NCI-H187 (cell line): ENCODE measurements at places on chromosomes 11 and 22.

DNA sequence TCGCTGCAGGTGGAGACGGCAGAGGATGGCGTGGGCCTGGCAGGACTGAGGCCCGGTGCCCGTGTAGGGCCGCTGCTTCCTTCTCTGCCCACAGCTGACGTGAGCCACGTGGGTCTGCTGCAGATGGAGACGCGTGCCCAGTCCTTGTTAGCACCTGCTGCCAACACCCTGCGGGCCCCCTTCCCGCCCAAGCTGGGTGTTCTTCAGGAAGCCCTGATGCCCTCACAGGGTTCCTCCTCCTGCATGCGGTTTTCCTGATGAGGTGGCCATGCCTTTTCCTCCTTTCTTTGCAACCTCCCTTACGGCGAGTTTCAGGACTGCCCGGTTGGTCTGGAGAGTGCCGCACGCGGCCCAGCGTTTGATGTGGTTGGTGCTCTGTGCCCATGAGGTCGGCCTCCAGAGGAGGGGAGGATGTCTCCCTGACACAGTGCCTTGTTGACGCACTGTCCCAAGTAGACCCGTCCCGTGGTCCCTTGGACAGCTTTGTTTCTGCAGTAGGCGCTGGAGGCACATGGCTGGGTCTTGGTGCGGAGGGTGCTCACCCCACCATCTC lies 44.7 kb downstream of the AP2A2 start:
- DNase-seq = no peak

DNA sequence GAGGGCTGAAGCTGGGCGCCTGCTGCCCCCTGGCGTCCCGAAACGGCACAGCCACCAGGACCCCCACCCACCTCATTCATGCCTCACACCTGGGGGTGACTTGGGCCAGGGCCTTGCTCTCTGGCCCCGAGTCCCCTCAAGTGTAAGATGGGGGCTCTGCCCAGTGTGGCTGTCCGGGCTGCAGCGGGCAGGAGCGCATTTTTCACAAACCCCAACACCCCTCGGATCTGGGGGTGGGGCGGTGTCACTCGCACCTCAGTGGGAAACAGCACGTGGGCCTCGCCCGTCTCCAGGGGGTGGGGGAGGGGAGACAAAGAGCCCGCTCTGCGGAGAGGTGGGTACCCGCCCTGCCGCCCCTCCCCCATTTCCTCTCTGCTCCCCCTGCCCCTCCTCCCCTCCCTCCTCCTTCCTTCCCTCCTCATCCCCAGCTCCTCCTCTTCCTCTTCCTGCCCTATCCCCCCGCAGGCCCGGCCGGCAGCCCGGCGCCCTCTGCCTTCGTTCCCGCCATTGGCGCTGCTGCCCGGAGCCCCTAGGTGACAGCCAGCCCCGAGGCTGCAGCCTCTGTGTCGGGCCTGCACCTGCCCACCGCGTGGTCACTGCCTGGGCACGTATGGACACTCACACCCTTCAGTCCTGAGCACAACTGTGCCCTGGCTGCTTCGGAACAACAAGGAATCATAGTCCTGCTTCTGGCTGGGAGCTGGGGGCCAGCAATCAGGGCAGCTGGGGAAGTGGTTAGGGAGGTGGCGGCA lies 6.8 kb upstream of the CDKN1C start:
- no peak for DNase-seq

GRCh38 chr11:27215471-27216269 lies 147.3 kb downstream of the CCDC34 start:
- DNase-seq = no peak

GRCh38 chr11:36738292-36738861 lies 140.3 kb upstream of the RAG2 start:
- no peak for DNase-seq

DNA sequence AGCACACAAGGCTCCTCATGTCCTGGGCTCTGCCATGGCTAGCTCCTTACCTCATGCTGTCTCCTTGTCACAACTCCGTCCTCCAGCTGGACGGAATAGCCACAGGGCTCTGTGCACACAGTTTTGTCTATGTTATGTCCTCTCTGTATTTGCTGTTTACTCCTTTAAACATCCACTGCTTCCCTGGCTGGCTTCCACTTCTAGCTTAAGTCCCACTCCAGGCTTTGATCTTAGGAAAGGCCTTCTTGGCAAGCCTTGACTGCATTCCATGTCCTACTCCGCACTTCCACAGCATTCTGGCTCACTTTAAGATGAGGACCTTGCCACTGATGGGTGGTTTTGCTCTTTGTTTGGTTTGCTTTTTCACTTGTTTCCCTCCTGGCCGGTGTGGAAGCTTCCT lies 22.9 kb upstream of the ROBO3 start:
- no peak for DNase-seq

DNA sequence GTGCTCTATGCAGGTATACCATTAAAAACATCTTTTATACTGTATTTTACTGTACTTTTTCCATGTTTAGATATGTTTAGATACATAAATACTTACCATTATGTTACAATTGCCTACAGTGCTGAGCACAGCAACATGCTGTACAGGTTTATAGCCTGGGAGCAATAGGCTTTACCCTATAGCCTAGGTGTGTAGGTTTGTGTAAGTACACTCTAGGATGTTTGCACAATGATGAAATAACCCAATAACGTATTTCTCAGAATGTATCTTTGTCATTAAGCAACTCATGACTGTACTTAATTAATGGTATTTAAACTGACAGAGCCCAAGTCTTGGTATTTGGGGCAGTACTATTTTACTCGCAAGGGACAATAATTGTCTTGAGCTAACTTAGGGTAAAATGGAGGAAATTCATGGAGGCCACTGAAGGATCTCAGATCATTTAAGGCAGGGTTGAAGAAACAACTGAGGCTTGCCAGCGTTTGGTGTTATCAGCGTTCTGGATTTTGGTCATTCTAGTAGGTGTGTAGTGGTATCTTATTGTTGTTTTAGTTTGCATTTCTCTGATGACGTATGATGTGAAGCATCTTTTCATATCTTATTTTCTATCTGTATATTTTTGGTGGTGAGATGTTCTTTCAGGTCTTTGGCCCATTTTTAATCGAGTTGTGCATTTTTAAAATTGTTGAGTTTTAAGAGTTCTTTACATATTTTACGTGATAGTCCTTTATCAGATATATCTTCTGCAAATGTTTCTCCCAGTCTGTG lies 42.4 kb downstream of the ADAMTS15 start:
- DNase-seq = no peak

GRCh38 chr11:125190566-125190965 lies 26.0 kb downstream of the PKNOX2 start:
- DNase-seq = no peak

DNA sequence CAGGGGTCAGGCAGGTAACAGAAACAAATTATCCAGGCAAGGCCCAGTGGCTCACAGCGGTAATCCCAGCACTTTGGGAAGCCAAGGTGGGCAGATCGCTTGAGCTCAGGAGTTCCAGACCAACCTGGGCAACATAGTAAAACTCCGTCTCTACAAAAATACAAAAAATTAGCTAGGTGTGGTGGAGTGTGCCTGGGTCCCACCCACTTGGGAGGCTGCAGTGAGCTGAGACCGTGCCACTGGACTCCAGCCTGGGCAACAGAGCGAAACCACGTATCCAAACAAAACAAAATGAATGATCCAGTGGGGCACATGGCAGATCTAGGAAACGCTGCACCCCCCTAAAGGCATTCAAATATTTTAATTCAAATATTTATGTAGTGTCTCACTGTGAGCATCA lies 9.9 kb downstream of the NUMA1 start:
- DNase-seq = no peak

- no peak for DNase-seq
These were observed 232.2 kb downstream of the GUCY1A2 start for GRCh38 chr11:106785913-106786650.

GRCh38 chr11:105696000-105696399 lies 86.1 kb downstream of the GRIA4 start:
- DNase-seq = no peak

DNA sequence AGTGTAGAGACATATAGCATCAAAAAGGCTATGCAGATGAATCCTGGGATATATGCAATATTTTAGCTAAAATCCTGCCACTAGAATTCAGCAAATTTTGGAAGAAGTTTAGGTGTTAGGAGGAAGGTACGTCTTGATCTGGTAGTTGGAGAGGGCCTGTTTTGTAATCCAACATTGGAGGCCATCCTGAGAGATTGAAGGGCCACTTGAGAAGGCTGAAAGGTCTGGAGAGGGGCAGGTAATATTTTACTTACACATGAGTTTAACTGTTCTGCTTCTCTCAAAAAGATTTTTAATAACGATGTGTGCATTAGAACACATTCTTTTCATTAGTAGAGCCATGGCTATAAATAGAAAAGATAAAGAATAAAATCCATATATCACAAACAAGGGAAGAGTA lies 422.1 kb downstream of the RAB38 start:
- no peak for DNase-seq

GRCh38 chr11:100739666-100740065 lies 52.6 kb downstream of the ARHGAP42 start:
- DNase-seq = no peak

GRCh38 chr22:39184586-39185577 lies 32.4 kb upstream of the CBX7 start:
- no peak for DNase-seq

- no peak for DNase-seq
These were observed 15.7 kb upstream of the ADSL start for GRCh38 chr22:40330615-40331014.

DNA sequence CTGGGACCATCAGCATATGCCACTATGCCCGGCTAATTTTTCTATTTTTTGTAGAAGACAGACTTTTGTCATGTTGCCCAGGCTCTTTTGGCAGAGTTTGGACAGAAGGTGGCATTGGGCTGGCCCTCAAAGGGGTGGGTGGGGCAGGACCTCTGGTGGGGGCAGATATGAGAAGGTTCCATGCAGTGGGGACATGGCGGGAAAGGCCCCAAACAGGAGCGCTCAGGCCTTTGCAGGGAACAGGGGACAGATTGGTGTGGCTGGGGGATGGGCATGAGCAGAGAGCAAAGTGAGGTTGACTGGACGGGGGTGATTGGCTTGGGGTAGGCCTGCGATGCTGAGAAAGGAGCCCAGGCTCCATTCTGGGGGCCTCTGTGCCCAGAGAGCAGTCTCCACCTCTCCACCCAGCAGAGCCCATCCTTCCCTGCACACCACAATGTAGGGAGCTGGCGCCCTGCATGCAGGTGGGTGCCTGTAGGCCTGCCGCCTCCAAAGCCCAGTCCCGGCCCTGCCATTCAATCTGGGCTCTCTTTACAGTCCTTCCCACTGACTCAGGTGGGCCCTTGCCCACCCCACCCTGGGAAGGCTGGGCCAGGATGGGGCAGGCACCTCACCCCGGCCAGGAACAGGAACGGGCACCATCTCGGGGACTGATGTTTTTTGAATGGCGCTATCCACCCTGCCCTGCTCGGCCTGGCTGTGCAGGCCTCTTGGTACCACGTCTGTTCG lies 98.7 kb downstream of the MORC2 start:
- no peak for DNase-seq

DNA sequence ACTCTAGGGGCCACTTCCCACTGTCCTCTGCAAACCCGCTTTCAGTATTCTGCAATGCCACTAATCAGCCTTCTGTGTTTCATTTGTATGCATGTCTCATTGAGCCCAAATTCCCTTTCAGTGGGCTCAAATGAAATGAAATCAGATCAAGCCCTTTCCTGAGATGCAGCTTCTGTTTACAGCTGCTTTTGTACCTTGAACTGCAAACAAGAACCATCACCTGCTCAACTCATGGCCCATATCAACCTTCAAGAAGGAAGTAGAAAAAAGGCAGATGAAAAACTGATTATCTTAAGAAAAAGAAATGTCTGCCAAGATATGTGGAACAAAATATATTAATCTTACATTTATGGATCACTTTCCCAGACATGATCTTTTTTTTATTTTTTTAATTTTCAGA lies 141.1 kb upstream of the ARHGAP42 start:
- no peak for DNase-seq

- no peak for DNase-seq
These were observed 16.4 kb upstream of the SYVN1 start for GRCh38 chr11:65150509-65151299.

DNA sequence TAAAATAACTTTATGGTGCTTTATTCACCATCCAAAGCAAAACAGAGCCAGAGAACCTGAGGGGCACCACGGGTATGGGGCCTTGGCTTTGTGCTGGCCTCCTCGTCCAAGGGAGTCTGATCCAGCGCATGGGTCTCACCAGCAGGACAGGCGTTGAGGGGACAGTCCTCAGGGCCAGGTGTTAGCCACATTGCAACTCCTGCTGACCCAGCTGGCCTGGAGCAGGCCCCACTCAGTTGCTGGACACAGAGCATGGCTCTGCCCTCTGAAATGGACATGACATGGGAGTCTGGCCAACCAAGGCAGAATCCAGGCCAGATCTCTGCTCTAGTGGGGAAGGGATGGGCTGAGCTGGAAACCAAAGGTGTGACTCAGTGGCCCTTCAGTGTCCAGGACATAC lies 116.2 kb downstream of the RRAS2 start:
- no peak for DNase-seq

DNA sequence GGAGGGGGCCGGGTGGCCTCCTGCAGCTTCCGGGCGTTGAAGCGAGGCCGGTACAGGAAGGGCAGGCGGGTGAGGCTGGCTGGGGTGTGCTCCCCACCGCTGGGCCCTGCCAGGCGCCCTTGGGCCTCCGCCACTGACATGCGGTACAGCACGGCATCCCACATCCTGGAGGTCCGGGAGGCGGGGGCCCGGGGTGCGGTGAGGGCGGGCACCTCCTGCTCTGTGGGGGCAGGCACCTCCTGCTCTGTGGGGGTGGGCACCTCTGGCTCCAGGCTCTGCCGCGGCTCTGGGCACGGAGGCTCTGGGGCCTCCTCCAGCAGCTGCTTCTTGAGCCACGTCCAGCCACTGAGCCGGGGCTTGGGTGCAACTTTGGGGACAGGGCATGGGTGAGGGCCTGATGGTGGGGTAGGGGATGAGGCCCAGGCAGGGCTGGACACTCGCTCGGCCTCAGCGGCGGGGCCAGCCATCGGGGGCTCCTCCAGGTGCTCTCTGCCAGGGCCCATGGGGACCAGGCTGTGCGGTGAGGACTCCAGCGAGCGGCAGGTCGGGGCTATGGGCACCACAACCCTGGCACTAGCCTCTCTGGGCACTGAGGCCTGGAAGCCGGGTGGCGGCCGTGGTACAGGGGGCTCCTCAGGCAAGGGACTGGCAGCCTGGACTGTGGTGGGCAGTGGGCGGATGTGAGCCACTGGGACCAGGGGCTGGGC lies 2.3 kb downstream of the PRR33 start:
- no peak for DNase-seq

DNA sequence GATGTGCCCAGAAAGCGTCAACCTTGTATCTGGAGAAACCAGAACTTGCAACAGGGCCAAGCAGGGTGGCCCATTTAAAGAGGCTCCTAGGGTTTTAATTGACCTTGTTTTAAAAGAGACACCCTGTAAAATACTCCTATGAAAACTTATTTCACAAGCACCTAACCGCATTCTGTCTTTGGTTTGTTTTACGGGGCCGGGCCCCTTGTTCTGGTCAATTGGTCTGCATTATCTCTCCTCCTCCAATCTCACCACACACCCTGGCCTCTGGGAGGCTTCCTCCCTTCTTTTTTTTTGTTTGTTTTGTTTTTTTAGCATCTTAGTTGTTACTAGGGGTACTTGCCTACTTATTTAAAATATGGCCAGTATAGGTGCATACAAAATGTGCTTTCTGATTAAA lies 4.7 kb downstream of the EHF start:
- DNase-seq = no peak

- DNase-seq = no peak
These were observed 65.1 kb upstream of the CD44 start for GRCh38 chr11:35073691-35074419.
